ENCODE measurements at places on chromosomes 7 and 10. TPM values are rescaled to one million over a fixed set of nuclear protein-coding genes. Genes with fewer than 3 reads are reported as not detected.

The PLPP4 gene
- total RNA-seq = 0.60 TPM

DNA sequence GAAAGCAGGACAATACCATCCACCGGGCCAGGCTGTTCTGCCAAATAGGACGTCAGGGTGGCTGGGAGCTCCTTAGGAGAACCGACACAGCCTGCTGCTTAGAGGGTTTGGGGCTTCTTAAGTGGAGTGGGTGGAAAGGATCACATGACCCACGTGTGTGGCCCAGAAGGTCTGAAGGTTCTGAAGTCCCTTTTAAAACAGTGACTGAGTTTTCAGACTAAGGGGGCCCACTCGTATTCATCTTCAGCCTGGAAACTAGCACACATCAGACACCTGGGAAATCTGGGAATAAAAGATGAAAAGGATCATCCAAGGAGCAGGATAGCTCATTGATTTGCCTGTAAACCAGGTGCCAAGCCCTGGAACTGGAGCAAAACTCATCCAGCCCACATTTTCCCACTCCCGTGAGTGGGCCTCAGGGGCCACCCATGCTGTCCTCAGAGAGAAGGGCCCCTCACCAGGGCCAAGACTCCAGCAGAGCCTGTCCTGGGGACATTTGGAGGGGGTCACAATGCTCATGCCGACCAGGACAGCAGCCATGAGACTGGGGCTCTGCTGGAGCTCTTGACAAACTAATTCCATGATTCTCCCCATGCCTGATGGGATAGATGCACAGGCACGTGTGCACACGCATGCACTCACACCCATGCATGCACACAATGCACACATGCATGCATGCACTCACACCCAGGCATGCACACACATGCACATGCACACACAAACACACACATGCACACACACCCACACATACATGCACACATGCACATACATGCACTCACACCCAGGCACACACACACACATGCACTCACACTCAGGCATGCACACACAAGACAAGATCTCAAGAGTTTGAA is 168.8 kb upstream of the PPP2R2D start:
- DNase-seq = no peak

DNA sequence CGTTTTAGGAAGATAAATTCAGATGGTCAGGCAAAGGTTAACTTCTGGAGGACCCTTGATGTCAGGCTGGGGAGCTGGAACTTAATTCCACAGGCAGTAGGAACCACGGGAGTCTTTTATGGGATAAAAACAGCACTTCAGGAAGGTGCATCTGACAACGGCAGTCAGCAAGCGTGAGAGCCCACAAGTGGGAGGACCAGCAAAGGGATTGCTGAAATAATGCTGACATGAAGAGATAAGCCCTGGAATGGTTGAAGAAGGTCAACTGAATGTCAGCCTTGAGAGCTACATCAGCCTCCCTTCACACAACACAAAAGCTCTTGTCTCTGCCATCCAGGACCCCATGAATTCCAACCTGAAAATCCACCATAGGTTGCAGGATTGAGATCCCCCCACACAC is 138.8 kb downstream of the SORCS1 start:
- no peak for DNase-seq

DNA sequence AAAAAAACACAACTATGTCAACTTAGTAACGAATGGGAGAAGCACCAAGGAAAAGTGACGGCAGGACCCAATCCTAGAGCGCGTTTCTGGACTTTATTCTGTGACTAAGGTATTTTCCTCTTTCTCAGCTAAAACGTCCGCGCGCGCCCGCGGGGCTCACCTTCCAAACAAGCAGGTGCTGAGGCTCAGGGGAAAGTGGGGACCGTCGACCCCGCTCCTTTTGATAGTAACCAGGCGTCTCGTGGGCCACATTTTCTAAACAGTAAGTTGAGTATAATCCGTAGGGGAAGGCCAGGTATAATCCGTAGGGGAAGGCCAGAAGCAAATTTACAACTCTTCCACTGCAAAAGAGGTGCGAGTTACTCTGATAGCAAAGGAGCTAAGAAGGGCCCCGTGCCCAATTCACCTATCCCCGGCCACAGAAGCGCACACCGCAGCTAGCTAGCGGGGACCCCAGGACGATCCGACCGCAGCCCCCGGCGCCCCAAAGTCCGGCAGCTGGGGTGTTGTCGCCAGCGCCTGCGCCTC is 743 bp downstream of the MKI67 start:
- no peak for DNase-seq

GRCh38 chr7:158815083-158815799 is 14.1 kb downstream of the ESYT2 start:
- DNase-seq = no peak

DNA sequence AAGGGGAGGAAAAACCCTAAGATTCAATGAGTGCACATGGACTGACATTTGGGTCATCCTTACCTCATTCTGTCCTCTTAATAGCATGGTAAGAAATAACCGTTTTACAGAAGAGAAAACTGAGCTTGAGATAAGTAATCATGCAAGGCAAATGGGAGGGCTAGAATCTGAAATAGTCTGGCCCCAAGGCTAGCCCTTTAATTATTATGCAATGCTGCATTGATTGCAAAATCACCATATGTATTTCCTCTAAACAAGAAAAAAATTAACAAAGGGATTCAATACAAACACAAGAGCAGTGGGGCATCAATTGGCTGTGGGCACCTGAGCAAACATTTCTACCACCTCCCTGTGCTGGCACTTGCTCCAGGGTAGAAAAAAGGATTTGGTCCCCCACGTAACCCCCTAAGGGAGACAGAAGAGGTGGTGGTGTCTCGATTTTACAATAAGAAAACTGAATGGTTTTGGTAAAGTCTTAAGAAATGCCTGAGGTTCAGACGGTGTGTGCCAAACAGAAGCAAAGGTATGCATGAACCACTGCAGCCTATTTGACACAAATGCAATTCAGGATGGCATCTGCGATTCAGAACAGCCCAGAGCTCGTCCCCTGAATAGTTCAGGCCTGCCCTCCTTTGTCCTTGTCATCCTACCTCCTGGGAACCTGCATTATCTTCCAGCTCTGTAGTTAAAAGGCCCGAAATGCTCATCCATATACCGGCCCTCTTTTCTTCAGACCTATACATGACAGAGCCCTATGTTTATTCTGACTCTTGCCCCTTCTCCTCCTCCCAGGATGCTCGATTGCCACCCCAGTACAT is 23.6 kb downstream of the PIP4K2A start:
- DNase-seq = no peak

DNA sequence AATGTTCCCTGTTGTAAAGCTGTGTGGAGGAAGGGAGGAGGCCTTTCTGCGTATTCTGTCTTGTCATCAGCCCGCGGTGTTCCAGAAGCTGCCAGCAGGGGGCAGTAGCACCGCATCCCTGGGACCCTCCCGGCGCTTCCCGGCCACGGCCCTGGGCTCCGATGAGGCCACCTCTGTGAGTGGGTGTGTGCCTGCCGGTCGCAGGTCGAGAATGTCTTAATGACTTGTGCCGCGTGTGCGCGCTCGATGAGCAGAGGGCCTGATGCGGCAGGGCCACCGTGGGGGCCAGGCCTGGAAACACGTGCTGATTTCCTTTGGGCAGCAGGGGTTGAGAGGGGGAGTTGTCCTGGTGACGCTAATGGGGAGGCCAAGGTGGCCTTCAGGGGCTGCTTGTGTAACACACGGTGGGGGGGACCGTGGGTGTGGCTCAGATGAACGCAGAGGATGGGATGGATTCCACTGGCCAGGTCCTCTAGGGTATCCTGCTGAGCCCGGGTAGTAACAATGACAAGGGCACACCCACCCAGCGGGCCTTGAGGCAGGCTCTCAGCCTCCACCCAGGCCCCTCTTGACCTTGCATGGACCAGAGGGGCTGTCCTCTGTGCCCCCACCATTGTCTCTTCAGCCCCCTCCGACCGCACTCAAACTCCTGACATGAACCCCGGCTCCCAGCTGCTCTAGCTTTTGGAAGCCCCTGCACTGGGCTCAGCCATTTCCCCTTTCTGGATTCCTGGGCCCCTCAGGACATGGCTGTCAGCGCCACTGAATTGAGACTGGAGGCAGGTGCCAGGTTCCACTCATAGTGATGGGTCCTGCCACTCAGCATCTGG is 135.9 kb upstream of the PODXL start:
- DNase-seq = no peak

DNA sequence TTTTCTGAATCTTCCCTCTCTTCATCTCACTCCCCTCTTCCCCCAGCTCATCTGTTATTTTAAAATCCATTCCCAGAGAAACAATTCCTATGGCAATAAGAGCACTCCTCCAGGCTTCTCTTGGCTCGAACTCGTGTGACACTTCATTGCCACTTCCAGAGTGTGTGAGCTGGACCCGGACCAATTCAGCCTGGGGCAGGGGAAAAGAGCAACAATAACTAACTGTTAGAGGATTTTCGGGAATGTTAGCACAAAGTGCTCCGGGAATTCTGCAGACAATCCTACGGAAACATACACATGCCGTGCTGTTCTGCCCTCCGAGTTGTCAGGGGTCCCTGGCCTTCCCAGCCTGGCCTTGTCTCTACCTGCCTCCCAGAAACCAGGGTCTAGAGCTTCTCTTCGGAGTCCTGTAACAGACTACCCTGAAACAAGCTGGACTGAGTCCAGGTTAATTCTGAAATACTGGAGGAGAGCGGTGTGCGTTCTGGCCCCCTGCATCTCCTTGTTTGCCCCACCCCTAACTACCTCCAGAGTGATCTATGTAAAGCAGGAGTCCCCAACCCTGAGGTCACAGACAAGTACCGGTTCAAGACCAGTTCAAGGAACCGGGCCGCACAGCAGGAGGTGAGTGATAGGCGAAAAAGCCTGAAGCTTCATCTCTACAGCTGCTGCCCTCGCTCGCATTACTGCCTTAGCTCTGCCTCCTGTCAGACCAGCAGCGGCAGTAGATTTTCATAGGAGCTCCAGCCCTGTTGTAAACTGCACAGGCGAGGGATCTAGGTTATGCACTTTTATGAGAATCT is 11.3 kb downstream of the COL26A1 start:
- no peak for DNase-seq

Measured in suprapubic skin (tissue), 4 donors.